ENCODE measurements at places on chromosomes 5 and 9.

DNA sequence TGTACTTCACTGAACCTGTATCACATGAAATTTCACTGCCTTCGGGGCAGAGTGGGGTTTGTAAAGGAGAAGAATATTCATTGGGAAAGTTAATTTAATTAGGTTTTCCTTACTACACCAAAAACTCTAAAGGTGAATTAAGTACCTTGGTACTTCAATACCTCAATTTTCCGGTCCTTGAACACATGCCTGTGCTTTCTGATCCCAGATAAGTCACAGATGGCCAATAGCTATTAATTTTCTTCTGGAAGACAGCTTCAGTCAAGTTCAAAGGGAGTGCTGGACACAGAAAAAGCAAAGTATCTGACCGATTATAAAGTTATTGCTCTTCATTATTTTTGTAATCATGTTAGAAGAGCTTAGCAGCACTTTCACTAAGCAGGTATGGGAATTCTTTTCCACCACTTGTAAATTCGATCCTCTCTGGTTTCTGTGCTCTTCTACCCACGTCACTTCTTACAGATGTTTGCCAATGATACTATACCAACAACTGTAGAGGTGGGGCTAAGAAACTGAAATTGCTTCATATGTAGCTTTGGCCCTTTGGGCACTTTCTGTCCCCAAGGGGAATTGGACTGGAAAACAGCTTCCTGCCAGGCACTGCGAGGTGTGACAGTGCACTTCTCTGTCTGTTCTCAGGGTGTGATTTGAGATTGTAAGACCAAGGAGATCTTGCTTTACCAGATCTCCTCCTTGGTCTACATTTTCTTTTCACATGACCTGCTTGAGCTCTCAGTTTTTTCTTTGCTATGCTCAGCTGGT is 164.0 kb downstream of the CCDC192 start:
- no peak for DNase-seq

DNA sequence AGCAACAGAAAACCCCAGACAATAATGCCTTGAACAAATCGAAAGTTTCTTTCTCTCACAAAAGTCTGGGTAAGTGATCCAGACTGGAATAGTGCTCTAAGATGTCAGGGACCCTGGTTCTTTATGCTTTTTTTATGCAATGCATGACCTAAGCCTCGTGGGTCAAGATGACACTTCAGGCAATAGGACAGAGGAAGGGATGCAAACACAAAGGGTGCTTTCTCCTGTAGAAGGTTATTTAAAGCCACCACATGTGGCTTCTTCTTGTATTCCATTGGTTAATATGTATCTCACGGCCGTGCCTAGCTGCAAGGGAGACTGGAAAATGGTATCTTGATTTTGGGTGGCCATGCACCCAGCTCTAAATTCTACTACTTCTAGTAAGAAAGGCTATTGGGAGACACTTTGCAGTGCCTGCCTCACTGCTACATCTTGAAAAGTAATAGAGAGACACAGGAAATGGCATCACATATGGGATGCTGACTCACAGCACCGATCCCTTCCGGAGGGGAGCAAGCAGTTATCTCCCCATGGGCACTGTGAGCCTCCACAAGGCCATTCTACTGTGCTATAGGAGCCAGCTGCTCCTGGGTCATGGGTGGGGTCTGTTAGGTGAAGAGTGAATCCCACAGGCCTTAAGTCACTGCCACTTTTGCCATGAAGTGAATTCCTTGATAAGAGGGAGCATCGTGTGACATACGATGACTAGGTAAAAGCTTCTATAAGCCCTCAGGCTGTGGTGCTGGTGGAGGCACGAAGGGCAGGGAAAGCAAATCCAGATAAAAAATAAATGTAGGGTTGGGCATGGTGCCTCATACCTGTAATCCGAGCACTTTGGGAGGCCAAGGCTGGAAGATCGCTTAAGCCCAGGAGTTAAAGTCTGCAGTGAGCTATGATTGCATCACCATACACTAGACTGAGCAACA is 32.5 kb upstream of the RAB14 start:
- DNase-seq, result peak; percentile 51

DNA sequence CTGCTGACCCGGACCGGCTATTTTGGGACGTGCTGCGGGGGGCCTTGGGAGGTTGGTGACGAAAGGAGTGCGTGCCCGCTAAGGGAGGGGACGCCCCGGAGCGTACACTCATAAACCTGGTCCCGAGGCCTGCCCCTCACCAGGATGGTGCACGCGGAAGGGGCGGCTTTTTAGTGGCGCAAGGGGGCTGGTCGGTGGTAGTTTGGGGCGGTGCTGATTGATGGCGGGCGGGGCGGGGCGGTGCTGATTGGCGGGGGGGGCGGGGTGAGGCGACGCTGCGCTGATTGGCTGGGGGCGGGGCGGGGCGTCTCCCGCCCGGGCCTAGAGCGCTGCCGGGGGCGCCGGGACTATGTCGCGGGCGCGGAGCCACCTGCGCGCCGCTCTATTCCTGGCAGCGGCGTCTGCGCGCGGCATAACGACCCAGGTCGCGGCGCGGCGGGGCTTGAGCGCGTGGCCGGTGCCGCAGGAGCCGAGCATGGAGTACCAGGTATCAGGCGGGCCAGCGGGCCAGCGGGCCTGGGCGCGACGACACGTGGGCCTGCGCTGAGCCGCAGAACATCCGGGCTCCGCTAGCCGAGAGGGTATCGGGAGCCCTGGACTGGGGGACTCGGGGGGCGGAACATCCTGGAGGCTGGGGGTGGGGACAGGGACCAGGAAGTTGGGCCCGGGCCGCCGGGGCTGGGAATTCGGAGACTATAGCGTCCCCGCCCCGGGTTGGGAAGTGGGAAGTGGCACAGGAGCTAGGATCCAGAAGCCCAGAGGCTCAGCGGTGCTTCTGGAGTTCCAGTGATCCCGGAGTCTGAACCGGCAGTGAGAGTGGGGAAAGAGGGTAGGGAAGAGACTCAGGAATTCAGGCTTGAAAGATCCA is at the start of gene FPGS:
Gene FPGS, plus strand, starts transcription at position 307 of the 868 bp plus-strand sequence. Its CDS starts 43 bp downstream, at position 350.
- DNase-seq, result peak; percentile 76

GRCh38 chr9:112280904-112281303 is 52.5 kb downstream of the PTBP3 start:
- DNase-seq, result no peak

GRCh38 chr9:95890594-95890993 is 15.1 kb downstream of the ERCC6L2 start:
- DNase-seq, result no peak

DNA sequence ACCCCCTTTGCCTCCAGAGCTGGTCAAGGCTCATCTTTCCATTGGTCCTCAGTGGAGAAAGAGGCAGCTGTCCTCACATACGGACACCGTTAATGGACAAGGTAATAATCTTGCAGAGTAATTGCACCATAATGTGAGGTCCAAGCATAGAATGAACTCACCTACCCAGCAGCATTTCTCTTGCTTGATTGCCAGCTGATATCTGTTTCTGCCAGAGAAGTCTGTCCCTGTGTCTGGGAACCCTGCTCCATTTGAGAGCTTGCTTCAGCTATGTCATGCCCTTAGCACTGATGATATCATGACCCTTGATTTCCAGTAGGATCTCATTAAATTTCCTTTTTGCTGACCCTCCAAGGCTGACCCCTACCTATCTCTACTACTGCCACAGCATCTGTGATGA is 154.6 kb downstream of the PIK3R1 start:
- no peak for DNase-seq

DNA sequence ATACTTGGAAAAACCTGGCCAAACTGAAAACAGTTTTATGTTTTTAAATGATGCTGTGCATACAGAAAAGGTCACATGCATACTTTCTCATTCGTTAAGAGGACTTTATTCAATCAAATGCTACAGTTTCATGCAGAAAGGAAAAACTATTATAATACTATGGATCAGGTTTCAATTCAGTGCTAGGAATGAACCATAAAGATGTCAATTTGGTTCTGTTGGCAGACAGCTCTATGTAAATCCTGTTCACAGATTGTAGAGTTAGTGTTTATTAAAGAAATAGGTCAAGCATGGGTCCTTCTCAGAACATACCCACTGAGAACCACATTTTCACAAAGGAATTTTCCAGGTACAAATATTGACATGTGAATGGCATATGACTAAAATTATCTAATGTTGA is 57.1 kb downstream of the RETREG1 start:
- DNase-seq, result no peak

- DNase-seq, result no peak
These were observed 26.5 kb upstream of the C5orf47 start for GRCh38 chr5:173962436-173962972.

- peak; percentile 11 for DNase-seq
These were observed 1.1 kb downstream of the NFIB start for GRCh38 chr9:14312719-14313377.

DNA sequence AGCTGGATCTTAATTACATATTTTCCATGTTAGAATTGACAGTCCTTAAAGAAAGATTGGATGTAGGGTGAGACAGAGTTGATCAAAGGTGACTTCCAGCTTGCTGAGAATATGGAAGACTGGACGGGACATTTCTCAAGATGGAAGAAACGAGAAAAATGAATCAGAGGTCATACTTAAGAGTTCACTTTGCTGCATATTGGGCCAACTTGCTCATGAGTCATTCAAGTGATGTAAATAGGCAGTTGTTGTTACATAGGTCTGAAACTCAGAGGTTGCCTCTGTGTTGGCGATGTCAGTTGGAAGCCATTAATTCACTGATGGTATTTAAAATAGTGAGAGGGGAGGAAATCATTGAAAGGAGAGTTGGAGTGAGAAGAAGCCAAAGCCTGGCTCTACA is 132.8 kb downstream of the CD180 start:
- peak; percentile 72 for DNase-seq

DNA sequence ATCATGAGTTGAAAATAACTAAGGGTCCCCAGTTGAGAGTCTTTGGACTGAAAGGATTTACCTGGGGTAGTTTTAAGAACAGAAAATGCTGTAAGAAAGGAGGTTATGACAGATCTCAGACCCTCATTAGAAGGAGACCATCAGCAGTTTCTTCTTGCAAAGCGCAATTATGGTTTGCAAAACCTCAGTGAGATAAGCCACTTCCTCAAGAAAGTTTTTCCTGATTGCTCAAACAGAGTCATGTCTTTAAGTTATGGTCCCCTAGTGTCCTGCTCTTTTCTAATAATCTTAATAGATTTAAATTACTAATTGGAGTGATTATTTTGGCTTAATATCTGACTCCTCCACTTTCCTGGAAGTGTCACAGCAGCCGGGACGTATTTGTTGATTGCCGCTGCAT is 293.2 kb upstream of the KLF4 start:
- no peak for DNase-seq

- DNase-seq, result no peak
These were observed 551 bp downstream of the N4BP3 start for GRCh38 chr5:178113841-178114324.

DNA sequence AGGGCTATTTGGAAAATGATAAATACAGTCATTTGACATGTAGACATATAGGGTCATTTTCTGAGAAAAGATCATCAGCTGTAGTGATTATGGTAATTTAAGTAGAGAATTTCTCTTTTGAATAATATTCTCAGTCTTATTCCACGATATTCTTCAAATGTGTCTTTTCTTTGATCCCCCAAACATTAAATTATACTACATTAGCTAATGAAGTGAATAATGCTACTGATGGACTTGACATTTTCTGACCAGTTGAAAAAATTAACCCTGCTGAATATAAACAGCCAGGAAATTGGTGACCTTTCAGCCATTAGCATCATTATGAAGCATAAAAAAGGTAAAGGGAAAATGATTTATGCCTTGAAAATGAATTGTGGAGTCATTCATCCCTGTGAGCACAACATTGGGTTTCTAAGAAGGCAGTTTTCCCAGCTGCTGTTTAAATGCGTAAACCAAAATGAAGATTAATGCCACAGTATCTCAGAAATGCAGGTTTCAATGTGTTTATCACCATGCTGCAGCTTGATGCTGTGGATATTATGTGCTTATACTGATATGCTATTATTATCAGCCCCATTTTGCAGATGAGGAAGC is 489.1 kb downstream of the KCTD16 start:
- no peak for DNase-seq

GRCh38 chr9:89361816-89362646 is 43.7 kb downstream of the SECISBP2 start:
- no peak for DNase-seq

DNA sequence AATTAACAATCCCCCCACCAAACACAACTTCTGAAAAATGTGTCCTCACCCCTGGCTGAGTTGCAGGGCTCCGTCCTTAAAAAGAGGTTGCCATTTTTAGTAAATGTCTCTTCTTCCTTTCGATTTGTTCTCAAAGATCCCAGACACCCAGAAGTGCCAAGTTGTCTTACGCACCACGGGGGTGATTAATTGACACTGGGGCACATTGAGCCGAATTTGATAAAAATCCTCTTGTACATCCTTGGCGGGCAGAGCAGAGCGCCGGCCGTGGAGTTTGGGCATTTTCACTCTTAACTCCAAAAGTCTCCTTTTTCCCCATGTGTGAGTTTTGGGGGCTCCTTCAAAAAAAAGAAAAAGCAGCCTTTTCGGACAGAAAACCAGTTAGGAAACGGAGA is 4.5 kb downstream of the LMX1B start:
- no peak for DNase-seq

- no peak for DNase-seq
These were observed 671.8 kb upstream of the SEMA6A start for GRCh38 chr5:117246424-117246823.

DNA sequence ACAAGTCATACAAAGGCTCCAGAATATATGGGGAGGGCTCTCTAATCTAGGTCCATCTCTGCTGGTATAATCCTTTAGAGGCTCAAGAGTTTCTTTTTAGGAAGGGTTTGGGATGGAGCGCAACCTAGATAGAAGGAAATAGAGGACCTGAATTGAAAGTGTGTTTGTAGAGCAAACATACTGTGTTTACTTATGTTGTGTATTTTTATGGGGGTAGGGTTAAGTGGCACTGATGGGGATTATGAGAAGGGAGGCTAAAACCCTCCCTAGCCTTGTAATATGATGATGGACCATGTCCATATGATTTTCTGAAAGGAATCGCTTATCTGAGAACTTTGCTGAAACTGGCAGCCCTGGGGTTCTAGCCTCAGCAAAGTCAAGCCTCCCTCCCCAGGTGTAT is 4.4 kb upstream of the ELL2 start:
- DNase-seq, result no peak

- no peak for DNase-seq
These were observed 529.6 kb downstream of the PSAT1 start for GRCh38 chr9:78826527-78826926.

All from brain microvascular endothelial cell (primary cell).